Activated T-helper 1 cell treated with anti-CD3 and anti-CD28 coated beads, Interleukin-12 subunit alpha, Interleukin-12 subunit beta, Interleukin-2, Interleukin-4 antibody, amounts not matched to agents 30 ng/mL and 10 ng/mL and 1 ng/mL, durations not matched to agents 14 hours and 24 hours and 36 hours (primary cell): ENCODE measurements at places on chromosomes 16 and 17. TPM values are rescaled to one million over a fixed set of nuclear protein-coding genes. Genes with fewer than 3 reads are reported as not detected.
A peak's percentile ranks its signal among the peaks of the same experiment; 100 is the strongest.

GRCh38 chr16:52497067-52497816 is 49.7 kb downstream of the TOX3 start:
- no peaks in the 10 kb centered on the region for H3K36me3 ChIP-seq
- no peaks in the 10 kb centered on the region for H3K4me1 ChIP-seq
- DNase-seq, result no peak
- H3K4me3 ChIP-seq, result no peak overlapping the region

GRCh38 chr16:53309457-53309856 is 124.8 kb upstream of the RBL2 start:
- H3K27me3 ChIP-seq, result no peaks in the 10 kb centered on the region
- peaks cover 10% of the 10 kb centered on the region for H3K36me3 ChIP-seq
- H3K4me1 ChIP-seq, result no peaks in the 10 kb centered on the region
- no peak overlapping the region for H3K4me3 ChIP-seq
- DNase-seq, result no peak
- no peak overlapping the region for H3K27ac ChIP-seq

DNA sequence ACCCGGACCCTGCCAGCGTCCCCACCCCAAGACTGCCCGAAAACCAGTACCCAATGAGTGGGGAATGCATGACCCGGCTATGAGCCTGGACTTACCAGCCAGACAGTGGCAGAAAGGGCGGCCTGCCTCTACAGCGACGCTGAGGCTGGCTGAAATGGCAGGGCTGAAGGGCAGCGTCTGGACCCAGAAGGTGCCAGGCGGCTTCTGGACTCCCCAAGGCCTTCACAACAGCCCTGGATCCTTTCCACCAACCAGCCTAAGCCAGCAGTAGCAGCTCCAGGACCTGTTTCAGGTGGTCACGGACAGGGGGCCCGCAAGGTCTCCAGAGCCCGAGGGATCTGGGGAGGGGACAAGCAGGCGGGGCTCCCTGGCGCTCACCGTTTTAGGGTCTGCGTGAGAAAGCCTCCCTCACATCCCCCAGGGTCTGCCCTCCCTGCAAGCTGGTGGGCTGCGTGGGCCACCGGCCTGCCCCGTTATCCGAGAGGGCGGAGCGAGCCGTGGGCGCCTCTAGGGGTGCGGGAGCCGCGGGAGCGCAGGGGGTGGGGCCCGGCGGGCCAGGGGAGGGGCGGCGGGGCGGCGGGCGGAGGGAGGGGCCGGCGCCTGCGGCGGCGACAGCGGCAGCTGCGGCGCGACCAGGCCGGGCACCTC is at the start of gene RIPOR1:
Gene RIPOR1, plus strand, starts transcription at position 608 of the 648 bp plus-strand sequence. CDS start 9,618 bp downstream, outside the sequence.
- peaks cover 12% of the 10 kb centered on the region for H3K4me1 ChIP-seq
- peaks cover 3% of the 10 kb centered on the region for H3K36me3 ChIP-seq
- peak; percentile 34 for DNase-seq
- H3K27me3 ChIP-seq, result peaks cover 40% of the 10 kb centered on the region
- peak within 1 kb of the TSS; percentile 80 for H3K4me3 ChIP-seq

DNA sequence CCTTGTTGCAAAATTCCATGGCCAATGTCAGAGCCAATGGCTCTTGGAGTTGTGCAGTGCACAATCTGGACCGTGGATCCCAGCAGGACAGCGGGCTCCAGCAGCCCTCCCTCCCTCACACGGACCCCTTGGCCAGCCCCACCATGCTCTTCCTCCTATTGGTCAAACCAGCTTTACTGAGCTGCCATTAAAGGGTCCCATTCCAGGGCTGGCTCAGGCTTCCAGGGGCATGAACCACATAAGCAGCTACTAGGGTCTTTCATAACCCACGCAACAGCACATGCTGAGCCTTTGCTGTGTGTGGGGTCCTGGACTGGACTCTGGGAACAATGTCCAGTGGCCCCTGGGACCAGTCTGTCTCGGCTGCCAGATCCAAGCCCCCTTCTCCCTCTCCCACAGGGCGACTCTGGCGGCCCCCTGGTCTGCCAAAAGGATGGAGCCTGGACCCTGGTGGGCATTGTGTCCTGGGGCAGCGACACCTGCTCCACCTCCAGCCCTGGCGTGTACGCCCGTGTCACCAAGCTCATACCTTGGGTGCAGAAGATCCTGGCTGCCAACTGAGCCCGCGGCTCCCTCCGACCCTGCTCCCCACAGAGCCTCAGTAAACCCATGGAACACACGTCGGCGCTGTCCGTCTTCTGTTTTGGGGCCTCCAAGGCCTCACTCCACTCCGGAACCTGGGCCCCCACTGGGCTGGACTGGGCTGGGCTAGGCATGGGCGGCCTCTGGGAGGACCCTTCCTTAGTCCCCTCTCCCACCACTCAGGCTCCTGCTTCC is 5.7 kb downstream of the CTRB1 start:
- no peak overlapping the region for H3K4me3 ChIP-seq
- no peak overlapping the region for H3K27ac ChIP-seq
- DNase-seq, result no peak
- peaks cover 6% of the 10 kb centered on the region for H3K4me1 ChIP-seq
- no peaks in the 10 kb centered on the region for H3K36me3 ChIP-seq
- peaks cover 1% of the 10 kb centered on the region for H3K27me3 ChIP-seq

Gene TPSD1
- not detected in 2 replicates for total RNA-seq

DNA sequence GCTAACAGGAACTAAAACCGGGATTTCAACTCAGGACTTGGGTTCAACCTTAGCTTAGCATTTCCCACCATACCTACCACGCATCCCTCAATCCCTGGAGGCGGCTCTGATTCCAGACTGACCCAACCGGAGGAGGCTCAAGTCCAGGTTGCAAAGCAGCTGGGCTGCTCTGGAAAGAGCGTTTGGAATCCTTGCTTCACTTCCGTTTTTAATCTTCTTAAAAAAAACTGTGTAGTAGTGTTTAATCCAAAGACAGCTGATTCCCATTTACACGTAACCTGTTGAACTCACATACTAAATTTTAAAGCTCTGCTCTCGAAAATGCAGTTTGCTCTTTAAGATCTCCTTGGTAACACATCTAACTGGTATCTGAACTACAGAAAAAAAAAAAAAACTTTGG is 50.0 kb downstream of the NXN start:
- DNase-seq, result no peak
- H3K27ac ChIP-seq, result no peak overlapping the region
- H3K4me1 ChIP-seq, result no peaks in the 10 kb centered on the region
- no peaks in the 10 kb centered on the region for H3K36me3 ChIP-seq
- no peak overlapping the region for H3K4me3 ChIP-seq

DNA sequence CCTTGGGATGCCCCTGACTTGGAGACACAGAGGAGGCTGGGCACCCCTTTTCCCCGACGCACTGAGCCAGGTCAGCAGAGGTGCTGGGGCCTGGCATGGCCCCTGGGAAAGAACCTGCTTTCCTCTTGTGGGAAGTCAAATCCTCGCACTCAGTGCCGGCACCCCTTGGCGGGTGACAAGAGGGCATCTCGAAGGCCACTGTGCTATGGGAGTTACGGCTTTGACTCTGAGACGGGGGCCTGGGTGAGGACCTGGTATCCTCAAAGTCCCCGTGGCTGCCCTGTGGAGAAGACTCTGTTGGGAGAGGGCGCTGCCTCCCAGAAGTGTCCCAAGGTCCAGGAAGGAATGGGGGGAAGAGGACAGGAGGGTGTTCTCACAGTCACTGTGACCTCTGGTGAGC is 117.0 kb downstream of the METRNL start:
- no peak overlapping the region for H3K4me3 ChIP-seq
- peaks cover 37% of the 10 kb centered on the region for H3K4me1 ChIP-seq
- no peaks in the 10 kb centered on the region for H3K36me3 ChIP-seq
- no peaks in the 10 kb centered on the region for H3K27me3 ChIP-seq
- DNase-seq, result no peak

DNA sequence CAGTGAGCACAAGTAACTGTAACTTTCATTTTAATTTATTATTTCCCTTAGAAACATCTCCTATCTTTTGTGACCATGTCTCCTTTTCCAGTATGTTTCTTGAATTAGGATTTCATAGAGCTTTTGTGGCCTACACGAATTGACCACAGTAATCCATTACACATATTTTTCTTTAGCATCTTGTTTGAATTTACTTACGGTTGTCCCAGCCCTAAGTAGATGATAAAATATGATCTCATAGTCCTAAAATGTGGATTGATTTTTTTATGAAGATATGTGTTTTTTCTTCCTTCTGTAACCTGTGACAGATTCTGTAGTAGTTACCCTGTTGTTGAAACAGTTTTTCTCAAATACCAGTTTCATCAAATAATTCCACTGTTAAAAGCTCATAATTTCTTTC is 61.5 kb downstream of the NF1 start:
- DNase-seq, result no peak
- peaks cover 9% of the 10 kb centered on the region for H3K36me3 ChIP-seq
- H3K4me1 ChIP-seq, result peaks cover 19% of the 10 kb centered on the region
- H3K4me3 ChIP-seq, result no peak overlapping the region
- no peaks in the 10 kb centered on the region for H3K27me3 ChIP-seq
- H3K27ac ChIP-seq, result no peak overlapping the region

DNA sequence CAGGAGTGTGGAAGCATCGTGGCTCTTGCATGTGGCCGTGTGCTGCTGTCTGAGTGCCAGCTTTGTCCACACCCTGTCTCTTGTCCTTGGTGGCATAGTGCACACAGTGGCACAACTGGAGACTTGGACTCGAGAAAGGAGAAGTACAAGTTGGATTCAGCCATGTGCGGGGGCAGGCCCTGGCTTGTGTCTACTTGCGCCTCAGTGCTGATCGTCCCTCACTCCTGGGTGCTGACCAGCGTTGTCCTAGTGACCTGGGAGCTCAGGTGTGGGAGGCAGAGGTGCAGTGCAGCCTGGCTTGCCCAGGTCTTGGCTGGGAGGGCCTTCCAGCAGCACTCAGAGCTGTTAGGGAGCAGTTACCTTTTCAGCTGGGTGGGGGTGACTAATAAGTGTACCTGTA is 20.6 kb downstream of the MPRIP start:
- no peaks in the 10 kb centered on the region for H3K36me3 ChIP-seq
- no peak for DNase-seq
- no peak overlapping the region for H3K27ac ChIP-seq
- H3K4me3 ChIP-seq, result no peak overlapping the region

GRCh38 chr16:58269526-58269925 is 25.3 kb downstream of the PRSS54 start:
- DNase-seq, result no peak
- H3K27me3 ChIP-seq, result no peaks in the 10 kb centered on the region
- H3K27ac ChIP-seq, result no peak overlapping the region
- no peak overlapping the region for H3K4me3 ChIP-seq
- peaks cover 7% of the 10 kb centered on the region for H3K4me1 ChIP-seq

DNA sequence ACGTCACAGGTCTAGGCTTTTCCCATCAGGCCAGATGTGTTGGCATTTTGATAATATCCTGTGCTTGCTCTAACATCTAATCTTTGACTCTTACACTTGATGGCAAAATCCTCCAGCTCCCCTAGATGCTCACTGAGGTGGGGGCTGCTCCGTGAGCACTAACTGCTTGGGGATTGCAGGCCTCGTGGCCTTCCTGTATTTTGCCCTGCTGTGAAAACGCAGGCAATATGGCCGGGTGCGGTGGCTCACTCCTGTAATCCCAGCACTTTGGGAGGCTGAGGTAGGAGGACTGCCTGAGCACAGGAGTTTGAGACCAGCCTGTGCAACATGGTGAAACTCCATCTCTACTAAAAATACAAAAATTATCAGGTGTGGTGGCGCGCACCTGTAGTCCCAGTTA is 9.7 kb upstream of the MLKL start:
- DNase-seq, result no peak
- no peaks in the 10 kb centered on the region for H3K36me3 ChIP-seq
- peaks cover 7% of the 10 kb centered on the region for H3K4me1 ChIP-seq
- H3K27me3 ChIP-seq, result no peaks in the 10 kb centered on the region

GRCh38 chr16:72859581-72859980 is 188.3 kb downstream of the ZFHX3 start:
- no peaks in the 10 kb centered on the region for H3K36me3 ChIP-seq
- DNase-seq, result no peak
- peaks cover 3% of the 10 kb centered on the region for H3K27me3 ChIP-seq
- no peak overlapping the region for H3K4me3 ChIP-seq
